Thymus (tissue), 14 donors: ENCODE measurements at places on chromosomes 3 and 15. TPM values are rescaled to one million over a fixed set of nuclear protein-coding genes. Genes with fewer than 3 reads are reported as not detected.

The CCDC39 gene
- total RNA-seq: 0.05 TPM

The CHCHD6 gene
- total RNA-seq: 10.5 TPM

The MRPS11 gene
- 59.6 TPM for total RNA-seq

The HRG gene
- total RNA-seq: not detected

The CAMK2N2 gene
- not detected for total RNA-seq

The RAB27A gene
- 6.3 TPM for total RNA-seq

The NPAP1 gene
- under 0.01 TPM for total RNA-seq

The RLBP1 gene
- 0.14 TPM for total RNA-seq

The BFSP2 gene
- 3.6 TPM for total RNA-seq

The VWA5B2 gene
- total RNA-seq: 0.05 TPM

The MELTF gene
- total RNA-seq: 4.3 TPM

The CHDH gene
- total RNA-seq: 0.38 TPM

The LEKR1 gene
- 1.7 TPM for total RNA-seq

The SLC24A5 gene
- total RNA-seq: 0.05 TPM

The TEX55 gene
- total RNA-seq: not detected

The VEPH1 gene
- total RNA-seq: 0.19 TPM

The GABRB3 gene
- 2.8 TPM for total RNA-seq

The TNIK gene
- 9.0 TPM for total RNA-seq

The MINAR1 gene
- 0.38 TPM for total RNA-seq

The SPINT1 gene
- 9.2 TPM for total RNA-seq

The BRK1 gene
- total RNA-seq: 124 TPM

The GOLGA6B gene
- not detected for total RNA-seq

The GOLGA8M gene
- 0.24 TPM for total RNA-seq

The SH2D7 gene
- 0.05 TPM for total RNA-seq

The CPNE9 gene
- 0.14 TPM for total RNA-seq

The AMIGO3 gene
- 0.19 TPM for total RNA-seq

The PLSCR2 gene
- total RNA-seq: 0.28 TPM

The GOLGA6A gene
- total RNA-seq: 0.09 TPM
